ENCODE measurements at places on chromosomes 6 and 20.

- no peak for DNase-seq
Measured at GRCh38 chr6:142463988-142464387, 162.2 kb downstream of the ADGRG6 start.

- no peak for DNase-seq
Measured at GRCh38 chr6:42735976-42736375, 9.9 kb downstream of the TBCC start.

DNA sequence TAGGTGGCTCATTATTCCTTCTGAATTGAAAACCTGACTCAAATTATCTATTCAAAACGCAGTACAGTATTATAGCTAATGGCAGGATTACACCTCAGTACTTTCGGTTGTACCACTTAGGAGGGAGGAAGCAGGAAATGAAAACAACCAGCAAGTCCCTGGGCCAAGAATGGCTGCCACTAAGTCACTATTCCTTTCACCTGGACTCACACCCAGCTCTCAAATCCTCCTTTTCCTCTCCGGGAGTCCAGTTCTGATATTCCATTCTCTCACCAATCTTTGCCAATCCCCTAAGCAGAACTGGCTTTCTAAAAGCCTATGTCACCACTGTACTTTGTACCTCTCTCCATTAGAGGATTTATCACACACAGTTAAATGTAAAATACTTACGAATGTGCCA, 20.6 kb downstream of the TMEM242 start:
- DNase-seq = no peak

- no peak for DNase-seq
Measured at GRCh38 chr6:39228111-39228971, 934 bp downstream of the KCNK5 start.

- DNase-seq = peak; percentile 66
Measured at GRCh38 chr6:158011478-158011920, 29.8 kb downstream of the SYNJ2 start.

DNA sequence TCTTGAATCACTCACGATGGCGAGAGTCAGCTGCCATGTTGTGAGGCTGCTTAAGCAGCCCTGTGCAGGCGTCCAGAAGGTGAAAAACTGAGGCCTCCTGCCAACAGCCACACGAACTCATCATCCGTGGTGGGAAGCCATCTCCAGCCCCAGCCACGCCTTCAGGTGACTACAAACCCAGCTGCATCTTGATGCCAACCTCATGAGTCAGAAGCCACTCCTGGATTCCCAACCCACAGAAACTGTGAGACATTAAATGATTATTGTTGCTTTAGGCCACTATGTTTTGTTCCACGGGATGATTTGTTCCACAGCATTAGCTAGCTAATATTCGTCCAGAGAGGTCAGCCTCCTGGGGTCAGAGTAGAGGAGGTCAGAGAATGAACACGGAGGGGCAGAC, 80.5 kb downstream of the SNX5 start:
- DNase-seq = peak; percentile 94

DNA sequence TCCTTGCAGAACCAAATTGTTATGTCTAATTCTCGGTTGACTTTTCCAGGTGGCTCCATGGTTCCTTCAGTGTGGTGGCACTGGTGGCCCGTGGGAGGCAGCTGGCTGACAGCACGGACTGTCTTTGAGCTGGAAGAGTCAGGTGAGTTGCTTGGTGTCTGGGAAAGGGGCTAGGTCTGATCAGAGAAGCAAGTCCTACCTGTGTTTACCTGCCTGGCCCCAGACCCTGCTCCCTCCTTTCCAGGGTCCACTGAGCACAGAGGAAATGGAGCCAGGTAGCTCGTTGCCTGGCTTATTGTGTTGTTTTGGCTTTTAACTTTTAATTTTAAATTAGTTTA, 111.8 kb downstream of the BANF2 start:
- DNase-seq = no peak

DNA sequence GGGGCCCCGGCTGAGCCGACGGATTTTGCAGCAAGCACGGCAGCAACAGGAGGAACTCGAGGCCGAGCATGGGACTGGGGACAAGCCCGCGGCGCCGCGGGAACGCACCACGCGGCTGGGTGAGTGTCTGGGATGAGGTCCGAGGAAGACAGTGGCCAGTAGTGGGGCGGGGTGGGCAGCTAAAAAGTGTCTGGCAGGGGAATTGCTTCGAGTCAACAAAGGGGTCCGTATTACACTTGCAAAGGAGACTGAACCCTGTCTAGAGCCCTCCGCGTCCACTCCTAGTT, 356 bp downstream of the BYSL start:
- no peak for DNase-seq
